Myometrial cell (primary cell): ENCODE measurements at places on chromosomes 5 and 9. TPM values are rescaled to one million over a fixed set of nuclear protein-coding genes. Genes with fewer than 3 reads are reported as not detected.

Gene CTXN3
- not detected in 2 replicates for total RNA-seq

Gene RNF38
- 4.9 and 6.2 TPM in 2 replicates for total RNA-seq

Gene OXCT1
- 42.1 and 44.7 TPM in 2 replicates for total RNA-seq

Gene SLC25A2
- under 0.01 TPM in 1 of 2 replicates, not detected in the other for total RNA-seq

Gene ADGRV1
- 0.29 TPM in 1 of 2 replicates, not detected in the other for total RNA-seq

Gene DRD1
- total RNA-seq, result not detected in 2 replicates

Gene RAB3C
- not detected in 2 replicates for total RNA-seq

Gene CLK4
- total RNA-seq, result 4.4 and 7.8 TPM in 2 replicates

Gene KIF12
- total RNA-seq, result not detected in 2 replicates

Gene GABRG2
- total RNA-seq, result not detected in 2 replicates

Gene LAMC3
- 0.35 TPM in 1 of 2 replicates, not detected in the other for total RNA-seq

Gene RORB
- 3.7 and 8.0 TPM in 2 replicates for total RNA-seq

Gene MVB12B
- total RNA-seq, result 2.6 and 5.3 TPM in 2 replicates

Gene ZFP37
- 0.29 and 1.9 TPM in 2 replicates for total RNA-seq

Gene PGM5
- 0.18 and 0.86 TPM in 2 replicates for total RNA-seq

Gene CSF2
- total RNA-seq, result 3.0 TPM in 1 of 2 replicates, not detected in the other

Gene TAF11L10
- not detected in 2 replicates for total RNA-seq

Gene CCL27
- total RNA-seq, result 0.58 TPM in 1 of 2 replicates, not detected in the other

Gene DMGDH
- 0.86 and 1.9 TPM in 2 replicates for total RNA-seq

Gene FGD3
- total RNA-seq, result not detected in 2 replicates

Gene ARHGEF37
- 0.89 and 2.9 TPM in 2 replicates for total RNA-seq

Gene GFI1B
- not detected in 2 replicates for total RNA-seq

Gene DAB2IP
- total RNA-seq, result 10.7 and 11.2 TPM in 2 replicates

Gene WDR36
- 23.4 and 34.7 TPM in 2 replicates for total RNA-seq

Gene LCN15
- not detected in 2 replicates for total RNA-seq

Gene BTNL8
- total RNA-seq, result not detected in 2 replicates

Gene FBN2
- total RNA-seq, result 63.1 and 80.1 TPM in 2 replicates

Gene FAM53C
- 22.0 and 30.6 TPM in 2 replicates for total RNA-seq

Gene PCDHGA8
- total RNA-seq, result 0.71 and 0.86 TPM in 2 replicates

Gene GTF3C5
- 41.8 and 54.2 TPM in 2 replicates for total RNA-seq
